Activated T-helper 1 cell treated with Interleukin-2 at 50 U/mL for 16 hours (primary cell): ENCODE measurements at places on chromosomes 1 and 21.

DNA sequence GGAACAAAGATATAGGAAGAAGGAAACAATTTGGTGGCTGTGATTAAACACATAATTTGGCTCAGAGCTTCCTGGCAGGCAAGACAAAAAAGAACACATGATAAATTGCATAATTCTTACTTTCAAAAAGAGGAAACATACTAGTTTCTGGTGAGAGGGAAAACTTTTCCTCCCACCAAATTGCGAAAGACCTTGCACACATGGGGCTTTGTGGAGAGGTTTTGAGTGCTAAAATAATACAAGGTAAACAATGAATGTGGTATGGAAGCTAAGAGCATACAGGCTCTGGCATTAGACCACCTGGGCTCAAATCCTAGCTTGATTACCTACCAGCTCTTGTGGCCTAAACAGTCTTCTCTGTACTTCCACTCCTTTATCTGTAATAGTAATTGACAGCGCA lies 140.2 kb upstream of the HOOK1 start:
- no peak for DNase-seq

DNA sequence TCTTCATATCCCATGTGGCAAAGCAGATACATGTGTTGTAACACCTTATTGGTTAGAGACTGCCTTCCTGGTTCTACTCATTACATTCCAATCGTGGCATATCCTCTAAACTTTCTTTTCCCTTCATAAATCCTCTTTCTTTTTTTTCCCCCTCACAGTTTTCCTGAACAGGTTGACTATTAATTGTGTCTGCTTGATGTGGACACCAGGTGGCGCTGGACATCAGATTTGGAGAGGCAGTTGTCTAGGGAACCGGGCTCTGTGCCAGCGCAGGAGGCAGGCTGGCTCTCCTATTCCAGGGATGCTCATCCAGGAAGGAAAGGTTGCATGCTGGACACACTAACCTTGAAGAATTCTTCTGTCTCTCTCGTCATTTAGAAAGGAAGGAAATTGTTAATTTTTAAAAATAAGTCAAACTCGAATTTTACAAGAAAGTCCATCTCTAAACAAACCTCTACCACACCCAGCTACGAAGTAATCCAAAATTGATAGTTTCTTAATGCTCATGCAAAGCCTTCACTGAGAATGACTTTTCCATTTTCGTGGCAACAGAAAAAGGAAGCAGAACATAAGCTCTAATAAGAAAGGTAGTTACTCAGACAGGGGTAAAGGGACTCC lies 59.4 kb upstream of the ASB17 start:
- DNase-seq = peak; percentile 28

DNA sequence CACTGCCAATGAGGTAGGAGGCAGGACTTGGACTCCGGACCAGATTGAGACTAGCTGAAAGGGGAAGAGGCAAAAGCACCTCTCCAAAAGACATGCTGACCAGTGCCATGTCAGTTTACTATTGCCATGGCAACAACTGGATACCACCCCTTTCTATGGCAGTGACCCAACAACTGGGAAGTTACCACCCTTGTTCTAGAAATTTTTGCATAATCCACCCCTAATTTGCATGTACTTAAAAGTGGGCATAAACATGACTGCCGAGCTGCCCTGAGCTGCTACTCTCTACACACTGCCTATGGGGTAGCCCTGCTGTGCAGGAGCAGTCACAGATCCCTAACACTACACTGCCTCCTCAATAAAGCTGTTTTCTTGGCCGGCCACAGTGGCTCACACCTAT lies 19.0 kb upstream of the SLC6A9 start:
- no peak for DNase-seq

GRCh38 chr1:239765163-239765562 lies 326.5 kb upstream of the FMN2 start:
- DNase-seq = no peak

GRCh38 chr1:48784301-48784700 lies 7.6 kb upstream of the BEND5 start:
- DNase-seq = no peak

DNA sequence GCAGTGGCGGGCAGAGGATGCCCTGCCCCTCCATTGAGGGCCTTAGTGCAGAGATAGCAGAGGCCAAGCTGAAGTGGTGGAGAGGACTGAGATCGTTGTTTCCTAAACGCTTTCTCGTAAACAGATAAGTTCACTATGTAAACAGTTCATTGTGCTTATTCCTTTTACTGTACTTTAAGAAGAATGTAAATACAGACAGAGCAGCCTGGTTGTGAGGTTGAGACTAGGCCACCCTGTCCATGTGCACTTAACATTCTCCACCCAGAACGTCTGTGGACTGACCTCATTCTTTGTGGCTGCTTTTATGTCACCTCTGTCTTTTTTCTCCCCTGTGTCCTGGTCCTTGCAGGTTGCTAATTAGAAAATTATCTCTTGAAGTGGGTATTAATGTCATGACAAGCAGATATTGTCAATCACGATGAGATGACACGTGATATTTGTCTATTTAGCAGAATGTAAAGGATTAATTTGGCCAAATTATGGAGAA lies 8.5 kb downstream of the CENPS start:
- no peak for DNase-seq

DNA sequence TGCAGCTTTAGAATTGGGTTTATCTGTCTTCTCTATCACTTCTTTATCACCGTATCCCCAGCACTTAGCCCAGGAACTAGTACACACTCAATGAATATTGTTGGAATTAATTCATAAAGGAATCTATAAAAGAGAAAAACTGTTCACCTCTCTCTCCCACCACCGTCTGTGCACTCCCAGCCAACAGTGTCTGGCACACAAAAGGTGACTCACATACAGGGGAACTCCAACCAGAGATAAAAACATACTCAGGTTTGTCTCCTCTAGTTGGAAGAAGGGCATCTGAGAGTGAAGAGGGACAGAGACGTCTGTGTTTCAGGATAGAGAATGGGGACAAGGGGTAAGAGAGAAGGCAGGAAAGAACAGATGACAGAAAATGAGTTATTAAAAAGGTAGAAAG lies 10.0 kb downstream of the ITLN1 start:
- DNase-seq = no peak

DNA sequence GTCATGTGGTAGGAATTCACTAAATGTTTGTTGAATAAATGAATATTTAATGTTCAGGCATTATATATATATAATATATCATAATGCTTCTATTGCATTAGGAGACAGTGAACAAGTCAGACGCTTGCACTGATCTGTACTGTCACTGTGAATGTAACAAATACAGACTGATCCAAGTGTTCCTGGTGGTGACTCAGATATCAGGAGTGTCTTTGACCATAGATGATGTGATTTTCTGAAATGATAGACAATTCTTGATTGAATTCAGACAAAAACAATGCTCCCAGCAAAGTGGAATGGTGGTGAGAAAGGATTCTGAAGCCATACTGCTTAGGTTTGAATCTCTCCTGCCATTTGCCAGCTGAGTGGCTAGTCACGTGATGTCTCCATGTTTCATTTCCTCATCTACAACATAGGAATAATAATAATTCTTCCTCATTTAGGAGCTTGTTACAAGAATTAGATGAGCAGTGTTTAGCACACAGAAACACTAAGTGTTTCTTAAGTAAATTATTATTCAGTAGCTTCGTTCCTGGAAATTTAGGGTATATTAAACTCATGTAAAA lies 71.0 kb downstream of the OLFML2B start:
- no peak for DNase-seq

DNA sequence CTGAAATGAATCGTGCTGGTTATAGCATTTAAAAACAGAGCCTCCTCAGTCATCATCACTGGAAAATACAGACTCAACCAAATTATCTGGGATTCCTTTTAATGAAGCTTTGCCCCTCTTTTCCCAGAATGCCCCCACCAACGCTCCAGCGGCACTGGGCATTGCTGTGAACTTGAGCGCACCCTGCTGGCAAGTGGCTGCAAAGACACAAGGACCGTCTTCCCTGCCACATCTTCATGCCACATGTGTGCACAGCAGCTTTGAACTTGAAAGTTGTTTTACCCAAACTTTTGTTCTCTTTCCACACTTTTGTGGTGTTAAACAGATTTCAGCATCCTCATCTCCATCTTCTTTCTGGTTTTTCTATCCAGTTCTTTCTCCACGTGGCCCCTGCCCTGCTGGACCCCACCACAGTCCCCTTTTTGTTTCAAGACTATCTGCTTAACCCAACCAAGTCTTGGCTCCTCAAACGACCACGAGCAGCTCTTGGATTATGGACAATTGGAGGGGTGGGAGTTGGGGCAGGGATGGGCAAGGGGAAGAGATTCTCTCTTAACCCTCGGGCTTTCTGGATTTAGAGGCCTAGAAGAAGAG lies 12.8 kb upstream of the LMX1A start:
- no peak for DNase-seq

- no peak for DNase-seq
Observed at GRCh38 chr1:218867941-218868626, 305.6 kb upstream of the LYPLAL1 start.

GRCh38 chr1:116710420-116711262 lies 43.1 kb upstream of the IGSF3 start:
- no peak for DNase-seq

DNA sequence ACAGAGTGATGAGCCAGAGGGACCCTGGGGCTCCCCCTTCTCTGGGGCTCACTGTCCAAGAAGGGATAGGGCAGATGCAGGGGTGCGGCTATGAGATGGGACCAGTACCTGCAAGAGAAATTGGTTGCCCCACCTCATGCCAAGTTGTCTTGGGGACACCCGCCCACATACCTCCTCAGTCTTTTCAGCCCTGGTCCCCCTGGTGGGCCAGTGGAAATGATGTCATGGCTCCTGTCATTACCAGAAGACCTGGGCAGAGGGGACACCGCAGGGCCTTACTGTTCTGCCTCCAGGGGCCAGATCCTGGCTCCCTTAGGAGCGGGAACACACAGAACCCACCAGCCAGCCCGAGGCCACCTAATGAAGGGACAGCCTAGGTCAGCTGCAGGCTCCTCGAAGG lies 63.2 kb downstream of the CDK18 start:
- DNase-seq = no peak

GRCh38 chr1:47644212-47644573 lies 206.3 kb downstream of the FOXD2 start:
- no peak for DNase-seq

DNA sequence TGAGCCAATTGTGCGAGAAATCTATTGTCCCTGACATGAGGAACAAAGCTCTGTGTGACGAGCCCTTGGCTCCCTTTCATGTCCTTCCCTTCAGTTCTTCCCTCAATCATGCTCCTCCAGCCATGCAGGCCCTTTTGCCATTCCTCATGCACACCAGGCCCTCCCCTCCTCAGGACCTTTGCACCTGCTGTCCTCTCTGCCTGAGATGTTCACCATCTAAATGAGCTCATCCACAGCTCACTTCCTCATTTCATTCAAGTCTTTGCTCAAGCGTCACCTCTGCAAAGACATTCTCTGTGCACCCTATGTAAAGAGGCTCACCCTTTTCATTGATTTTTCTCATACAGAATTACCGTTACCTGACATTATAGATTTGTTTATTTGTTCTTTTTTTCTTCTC lies 43.7 kb downstream of the C8B start:
- no peak for DNase-seq

DNA sequence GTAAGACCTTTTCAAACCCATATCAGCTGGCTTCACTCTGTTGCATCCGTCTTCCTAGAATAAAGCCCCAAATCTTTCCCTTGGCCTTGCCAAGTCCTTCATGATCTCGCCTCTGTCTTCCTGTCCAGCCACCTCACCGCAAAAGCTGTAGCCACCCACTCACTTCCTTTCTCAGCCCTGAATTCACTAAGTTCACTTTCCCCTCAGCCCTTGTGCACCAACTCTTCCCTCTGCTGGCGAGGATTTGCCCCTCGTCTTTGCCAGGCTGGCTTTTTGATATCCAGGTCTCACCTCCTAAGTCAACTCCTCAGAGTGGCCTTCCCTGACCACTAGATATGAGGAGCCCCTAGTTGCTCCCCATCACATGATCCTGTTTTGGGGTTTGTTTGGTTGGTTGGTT lies 3.9 kb upstream of the COL16A1 start:
- DNase-seq = no peak

GRCh38 chr1:1243266-1243660 lies 3.3 kb downstream of the C1QTNF12 start:
- no peak for DNase-seq

DNA sequence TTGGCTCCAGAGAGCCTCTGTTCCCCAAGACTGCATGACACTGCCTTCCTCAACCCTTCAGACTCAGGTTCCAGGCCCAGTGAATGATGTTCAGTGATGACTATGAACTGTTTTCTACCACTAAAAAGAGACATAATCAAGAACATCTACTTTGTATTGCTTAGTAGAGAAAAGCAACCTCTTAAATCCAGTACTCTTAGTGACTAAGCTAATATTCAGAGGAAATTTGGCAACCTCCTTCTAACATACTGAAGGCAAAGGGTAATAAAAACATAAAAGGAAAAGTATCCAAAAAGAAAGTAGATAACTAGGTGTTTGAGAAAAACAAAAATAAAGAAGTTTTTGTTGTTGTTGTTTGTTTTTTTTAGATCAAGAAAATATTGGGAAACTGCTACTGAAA lies 153.3 kb upstream of the RUNX1 start:
- DNase-seq = no peak

- no peak for DNase-seq
Observed at GRCh38 chr1:238950784-238951183, 435.6 kb upstream of the CHRM3 start.

DNA sequence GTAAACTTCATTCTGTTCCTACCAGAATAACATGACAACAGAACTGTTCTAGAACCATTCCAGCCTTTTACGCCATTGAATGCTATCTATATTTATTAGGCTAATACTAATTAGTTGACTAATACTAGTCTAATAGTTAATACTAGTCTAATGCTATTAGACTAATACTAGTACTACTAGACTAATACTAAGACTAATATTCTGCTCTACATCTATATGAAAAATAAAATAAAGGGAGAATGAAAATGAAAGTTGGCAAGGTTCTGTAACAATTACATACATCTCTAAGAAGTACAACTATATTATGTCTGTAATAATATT lies 40.9 kb upstream of the LRRC8B start:
- DNase-seq = no peak

DNA sequence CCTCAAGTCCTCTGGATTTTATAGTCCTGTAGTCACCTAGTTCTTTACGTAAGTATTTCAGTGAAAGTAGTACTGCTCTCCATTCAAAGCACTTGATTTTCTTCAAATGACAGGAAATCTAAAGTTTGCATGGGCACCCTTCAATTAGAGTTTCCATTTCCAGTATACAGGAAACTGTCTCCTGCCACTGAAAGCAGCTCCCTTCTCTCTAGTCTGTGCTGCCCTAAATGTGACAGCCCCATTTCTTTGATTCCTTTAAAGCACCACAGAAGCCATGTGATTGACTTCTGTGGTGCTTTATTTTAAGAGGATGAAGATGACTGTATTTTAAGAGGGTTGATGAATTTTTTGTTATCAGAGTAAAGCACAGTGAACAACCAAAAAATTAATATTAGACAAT lies 226.1 kb downstream of the DNAH14 start:
- DNase-seq = no peak
